ENCODE measurements at places on chromosomes 13 and 19.

GRCh38 chr13:20848203-20848602 lies 54.3 kb downstream of the XPO4 start:
- no peak for DNase-seq

DNA sequence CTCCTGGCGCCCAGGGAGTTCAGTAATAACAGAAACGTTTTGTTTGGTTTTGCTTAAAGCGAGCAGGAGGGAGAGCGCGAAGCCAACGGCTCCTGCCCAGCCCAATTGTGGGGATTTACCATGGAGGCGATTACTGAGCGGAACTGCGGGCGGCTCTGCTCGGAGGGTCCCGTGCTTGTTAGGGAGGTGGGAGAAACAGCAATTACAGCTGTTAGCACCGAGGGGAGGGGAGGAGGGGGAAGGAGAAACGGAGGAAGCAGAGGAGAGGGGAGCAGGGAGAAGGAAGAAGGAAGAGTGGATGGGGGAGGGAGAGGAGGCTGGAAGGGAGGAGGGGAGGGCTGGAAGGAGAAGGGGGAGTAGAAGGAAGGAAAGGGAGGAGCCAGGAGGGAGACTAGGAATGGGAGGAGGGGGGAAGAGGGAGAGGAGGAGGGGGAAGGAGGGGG lies 7.7 kb upstream of the ONECUT3 start:
- DNase-seq: no peak

GRCh38 chr13:70541451-70541850 lies 433.2 kb upstream of the KLHL1 start:
- no peak for DNase-seq

DNA sequence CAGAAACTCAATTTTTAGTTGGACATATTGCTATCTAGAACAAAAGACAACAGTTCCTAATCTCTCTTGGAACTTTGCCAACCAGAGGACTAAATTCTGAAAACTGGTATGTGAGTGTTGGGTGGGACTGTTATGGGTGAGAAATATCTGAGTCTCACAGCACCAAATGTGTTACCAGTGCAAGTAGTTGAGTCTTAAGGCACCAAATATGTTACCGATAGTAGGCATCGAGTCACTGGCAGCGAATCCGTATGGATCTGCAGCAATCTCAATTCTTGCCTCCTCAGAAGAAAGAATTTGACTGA lies 575.2 kb downstream of the DACH1 start:
- peak; percentile 68 for DNase-seq

Data from erythroblast (primary cell).